ENCODE measurements at places on chromosomes 16 and 17.
A peak's percentile ranks its signal among the peaks of the same experiment; 100 is the strongest.

- no peak for DNase-seq
Measured at GRCh38 chr16:57531253-57531575, 5.2 kb downstream of the CCDC102A start.

DNA sequence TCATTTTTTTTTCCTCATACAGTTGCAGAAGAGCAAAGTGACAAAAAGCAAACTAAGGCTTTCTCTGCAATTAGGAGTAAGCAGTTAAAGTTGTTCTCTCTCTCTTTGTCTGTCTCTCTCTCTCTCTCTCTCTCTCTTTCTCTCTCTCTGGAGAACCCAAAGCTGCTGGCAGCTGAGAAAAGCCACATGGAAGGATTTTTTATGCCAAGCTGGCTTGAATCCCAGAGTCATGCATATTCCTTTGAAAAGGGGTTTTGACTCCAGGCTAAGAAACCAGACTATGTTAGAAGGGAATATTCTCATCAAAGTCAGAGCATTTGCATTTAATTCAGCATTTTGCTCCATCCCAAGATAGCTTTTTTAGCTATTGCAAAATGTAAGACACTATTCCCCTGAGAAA lies 1114.2 kb upstream of the GOT2 start:
- no peak for DNase-seq

- DNase-seq, result no peak
Measured at GRCh38 chr17:20092261-20092867, 83.2 kb downstream of the SPECC1 start.

DNA sequence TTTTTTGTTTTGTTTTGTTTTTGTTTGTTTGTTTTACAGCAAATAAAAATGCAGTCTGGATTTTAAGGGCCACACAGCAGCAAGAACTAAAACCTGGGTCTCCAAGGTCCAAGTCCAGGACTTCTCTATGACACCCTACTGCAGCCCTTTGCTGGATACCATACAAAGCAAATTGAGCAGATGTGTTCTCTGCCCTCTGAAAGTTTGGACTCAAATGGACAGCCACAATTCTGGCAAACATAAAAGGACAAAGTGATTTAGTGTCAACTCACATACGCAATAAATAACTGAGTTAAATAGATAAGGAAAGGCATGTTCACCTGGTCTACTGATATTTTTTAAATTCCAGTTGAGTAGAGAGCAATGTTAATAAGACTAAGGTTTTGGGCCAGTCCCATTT lies 7.7 kb upstream of the ZNF652 start:
- DNase-seq, result no peak

DNA sequence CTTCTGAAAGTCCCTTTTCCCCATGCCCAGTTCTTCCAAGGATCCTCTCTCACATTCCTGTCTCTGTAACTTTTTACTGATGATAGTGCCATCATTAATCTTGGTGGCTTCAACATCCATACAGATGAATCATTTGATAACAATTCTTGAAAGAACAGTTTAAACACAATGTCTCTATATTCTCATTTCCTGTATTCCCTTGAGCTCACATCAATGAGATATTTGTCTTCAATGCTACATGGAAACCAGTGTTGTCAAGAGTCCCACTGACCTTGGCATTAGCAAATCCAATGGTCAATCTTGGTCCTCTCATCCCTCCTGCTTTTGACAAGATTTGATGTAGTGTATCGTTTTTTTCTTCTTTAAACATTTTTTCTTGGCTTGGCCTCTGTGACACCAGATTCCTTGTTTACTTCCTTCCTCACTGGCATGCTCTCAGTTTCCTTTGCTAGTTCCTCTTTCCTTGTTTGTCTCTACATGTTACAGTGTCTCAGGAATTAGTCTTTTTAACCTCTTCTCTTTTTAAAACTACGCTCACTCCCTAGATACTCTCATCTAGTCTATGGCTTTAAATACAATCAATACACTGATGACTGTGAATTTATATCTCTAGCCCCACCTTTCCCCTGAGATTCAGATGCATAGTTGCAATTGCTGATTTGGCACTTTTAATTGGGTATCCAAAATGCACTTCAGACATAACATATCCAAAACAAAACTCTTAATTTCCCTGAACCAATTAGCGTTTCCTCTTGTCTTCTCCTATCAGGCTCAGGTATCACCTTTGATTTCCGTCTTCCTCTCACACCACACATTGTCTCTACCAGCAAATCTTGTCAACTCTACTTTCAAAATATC lies 134.0 kb downstream of the MYO1D start:
- no peak for DNase-seq

GRCh38 chr17:58911741-58912343 lies 156.2 kb downstream of the PPM1E start:
- no peak for DNase-seq

GRCh38 chr16:88865310-88865709 lies 1.1 kb downstream of the PABPN1L start:
- no peak for DNase-seq

- DNase-seq, result peak; percentile 47
Measured at GRCh38 chr16:4288148-4288921, 15.5 kb upstream of the TFAP4 start.

DNA sequence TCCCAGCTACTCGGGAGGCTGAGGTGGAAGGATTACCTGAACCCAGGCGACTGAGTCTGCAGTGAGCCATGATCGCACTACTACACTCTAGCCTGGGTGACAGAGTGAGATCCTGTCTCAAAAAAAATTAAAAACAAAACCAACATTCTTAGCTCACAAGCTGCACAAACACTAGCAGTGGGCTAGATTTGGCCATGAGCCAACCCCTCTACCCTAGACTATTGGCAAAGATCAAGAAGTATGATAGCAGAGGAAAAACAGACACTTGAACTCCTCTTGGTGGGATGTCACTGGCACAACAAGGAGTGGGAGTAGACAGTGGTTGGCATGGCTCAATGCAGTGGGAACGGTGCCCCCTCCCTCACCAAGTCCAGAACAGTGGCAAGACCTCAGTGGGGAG lies 19.6 kb upstream of the RIPOR1 start:
- DNase-seq, result no peak

GRCh38 chr16:78763821-78764440 lies 664.5 kb downstream of the WWOX start:
- DNase-seq, result no peak

DNA sequence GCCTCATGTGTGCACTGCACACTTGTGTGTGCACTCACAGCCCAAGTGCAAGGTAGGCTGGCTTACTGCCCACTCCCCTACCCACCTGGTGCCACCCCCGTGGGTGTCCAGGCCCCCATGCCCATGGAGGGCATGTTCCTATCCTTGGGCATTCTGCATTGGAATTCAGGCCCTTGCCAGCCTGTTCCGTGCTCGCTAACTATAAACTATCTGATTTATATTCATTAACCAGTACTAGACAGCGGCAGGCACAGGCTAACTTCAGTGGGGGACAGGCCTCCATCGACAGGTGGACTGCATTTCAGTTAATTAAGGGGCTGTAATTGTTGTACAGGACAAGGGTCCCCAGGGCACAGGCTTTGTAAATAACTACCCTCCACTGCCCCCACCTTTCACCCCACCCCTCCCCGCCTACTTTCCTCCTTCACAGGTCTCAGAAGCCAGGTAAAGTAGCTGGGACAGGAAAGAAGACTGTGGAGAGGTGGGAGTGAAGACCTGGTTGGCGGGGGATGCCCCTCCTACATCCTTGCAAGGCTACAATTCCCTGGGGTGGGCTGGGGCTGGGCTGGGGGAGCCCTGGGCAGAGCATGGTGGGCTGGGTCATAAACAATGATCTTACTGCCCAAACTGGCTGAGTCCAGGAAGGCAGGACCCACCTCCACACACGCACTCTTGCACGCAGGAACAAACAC lies 119.0 kb upstream of the LHX1 start:
- DNase-seq, result no peak

DNA sequence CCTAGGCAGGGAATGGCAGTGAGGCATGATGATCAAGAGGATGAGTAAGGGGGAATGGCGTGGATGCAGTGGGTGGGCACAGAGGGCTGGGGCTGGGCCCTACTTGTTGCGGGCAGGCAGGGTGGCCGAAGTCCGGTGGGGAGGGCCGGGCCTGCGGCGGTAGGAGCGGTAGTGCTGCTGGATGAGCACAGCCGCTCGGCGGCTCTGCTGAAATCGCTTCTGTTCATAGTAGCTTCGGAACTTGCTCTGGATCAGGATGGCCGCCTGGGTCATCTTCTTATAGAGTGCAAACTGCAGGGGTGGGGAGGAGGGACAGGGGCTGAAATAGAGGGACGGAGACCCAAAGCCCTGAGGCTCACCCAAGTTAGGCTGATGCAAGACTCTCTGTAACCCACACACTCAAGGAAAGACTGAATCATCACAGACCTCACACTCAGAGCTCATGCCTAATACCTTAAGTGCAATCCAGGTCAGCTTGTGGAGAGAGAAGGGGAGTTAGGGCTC lies 1.5 kb upstream of the SPAG7 start:
- DNase-seq, result peak; percentile 97

- no peak for DNase-seq
Measured at GRCh38 chr17:35740216-35740615, 8.8 kb downstream of the RASL10B start.

GRCh38 chr16:81686391-81687130 lies 92.5 kb upstream of the PLCG2 start:
- peak; percentile 17 for DNase-seq

DNA sequence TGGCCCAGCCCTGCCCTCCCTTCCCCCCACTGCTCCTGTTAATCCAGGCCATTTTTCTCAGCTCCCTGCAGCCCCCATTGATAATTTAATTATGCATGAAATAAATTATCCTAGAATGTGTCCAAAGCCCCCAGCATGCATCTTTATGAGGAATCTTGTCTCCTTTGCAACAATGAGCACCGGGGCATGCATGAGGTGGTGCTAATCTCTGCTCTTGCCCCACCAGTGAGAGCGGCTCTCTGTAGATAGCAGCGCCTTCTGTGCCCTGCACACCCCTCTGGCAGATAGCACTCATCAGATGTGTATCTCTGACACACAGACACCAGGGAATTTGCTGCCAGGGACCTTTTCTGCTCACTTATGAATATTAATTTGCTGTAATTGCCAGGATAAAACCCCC lies 140.2 kb upstream of the CDC42EP4 start:
- DNase-seq, result no peak

- no peak for DNase-seq
Measured at GRCh38 chr17:74204474-74204873, 996 bp downstream of the RPL38 start.

- no peak for DNase-seq
Measured at GRCh38 chr17:18035704-18036103, 3.3 kb downstream of the ATPAF2 start.

DNA sequence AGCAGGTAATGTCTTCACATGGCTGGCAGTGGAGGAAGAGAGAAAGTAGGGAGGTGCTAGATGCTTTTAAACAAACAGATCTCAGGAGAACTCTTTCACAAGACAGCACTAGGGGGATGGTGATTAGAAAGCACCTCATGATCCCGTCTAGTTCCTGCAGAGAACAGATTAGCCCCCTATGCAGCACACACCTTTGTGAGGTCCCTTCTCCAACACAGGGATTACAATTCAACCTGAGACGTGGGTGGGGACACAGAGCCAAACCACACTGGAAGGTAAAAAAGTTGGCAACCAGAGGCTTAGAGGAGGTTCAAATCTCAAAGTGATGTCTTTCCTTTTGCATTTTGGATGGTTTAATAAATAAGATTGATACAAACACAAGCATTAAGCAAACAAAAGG lies 394.7 kb downstream of the WWOX start:
- no peak for DNase-seq

- peak; percentile 59 for DNase-seq
Measured at GRCh38 chr16:71540-72401, 660 bp downstream of the RHBDF1 start.

DNA sequence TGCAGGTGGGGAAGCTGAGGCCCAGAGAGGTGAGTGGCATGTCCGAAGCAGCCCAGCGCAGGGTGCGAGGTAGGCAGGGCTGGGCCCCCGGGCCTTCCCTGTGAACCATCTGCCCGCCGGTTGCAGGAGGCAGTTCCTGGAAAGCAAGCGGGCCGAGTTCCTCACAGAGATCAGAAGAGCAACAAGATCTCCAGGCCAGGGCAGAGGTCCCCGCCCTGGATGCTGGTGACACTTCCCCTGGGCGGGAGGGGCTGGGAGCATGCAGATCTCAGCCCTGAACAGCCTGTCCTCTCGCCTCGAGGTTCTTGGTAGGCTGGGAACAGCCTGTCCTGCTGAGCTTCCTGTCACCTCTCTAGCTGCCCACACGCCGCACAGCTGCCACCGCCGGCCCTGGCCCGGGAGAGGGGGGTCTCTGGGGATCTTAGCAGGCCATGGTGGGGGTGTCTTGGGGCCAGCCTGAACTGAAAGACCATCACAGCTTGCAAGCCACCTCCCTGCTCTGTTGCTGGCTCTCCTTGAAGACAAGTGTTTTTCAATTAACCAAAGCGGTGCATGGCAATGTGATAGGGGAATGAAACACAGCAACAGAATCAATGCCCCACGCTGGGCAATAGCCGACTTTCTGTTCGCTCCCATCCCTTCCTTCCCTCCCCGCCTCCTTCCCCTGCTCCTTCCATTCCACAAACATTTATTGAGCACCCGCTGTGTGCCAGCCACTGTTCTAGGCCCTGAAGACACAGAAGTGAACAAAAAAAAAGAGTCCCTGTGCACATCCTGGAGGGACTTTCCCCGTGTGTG lies 31.7 kb downstream of the SOCS1 start:
- DNase-seq, result no peak

- peak; percentile 26 for DNase-seq
Measured at GRCh38 chr17:63354256-63354655, 91.8 kb downstream of the CYB561 start.

GRCh38 chr17:40694584-40694983 lies 9.0 kb downstream of the KRT24 start:
- no peak for DNase-seq

DNA sequence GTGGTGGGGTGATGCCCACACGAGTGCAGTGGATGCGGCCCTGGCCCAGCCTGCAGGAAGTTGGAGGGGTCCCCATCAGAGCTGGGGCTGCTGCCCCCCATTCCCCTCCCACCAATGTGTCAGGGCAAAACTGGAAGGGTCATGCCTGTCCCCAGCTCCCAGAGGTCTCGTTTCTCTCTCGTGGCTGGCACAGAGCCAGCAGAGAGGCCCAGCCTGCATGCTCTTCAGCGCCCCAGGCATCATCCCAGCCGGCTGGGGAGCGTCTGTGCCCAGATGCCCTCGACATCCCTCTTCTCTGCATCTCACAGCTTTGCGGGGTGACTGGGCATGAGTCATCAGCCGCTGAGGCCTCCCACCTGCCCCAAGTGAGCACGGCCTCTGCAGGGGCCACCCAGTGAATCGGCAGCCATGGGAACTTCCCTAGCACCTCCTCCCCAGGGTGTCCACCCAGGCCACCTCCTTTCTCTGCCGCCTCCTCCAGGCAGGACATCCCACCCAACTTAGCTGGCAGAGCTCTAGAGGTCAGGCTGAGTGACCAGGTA lies 9.8 kb upstream of the CSNK1D start:
- peak; percentile 85 for DNase-seq

- DNase-seq, result no peak
Measured at GRCh38 chr17:351449-351738, 1.2 kb downstream of the RPH3AL start.

Data from iris pigment epithelial cell (primary cell).